ENCODE measurements at places on chromosomes 1 and 21.

DNA sequence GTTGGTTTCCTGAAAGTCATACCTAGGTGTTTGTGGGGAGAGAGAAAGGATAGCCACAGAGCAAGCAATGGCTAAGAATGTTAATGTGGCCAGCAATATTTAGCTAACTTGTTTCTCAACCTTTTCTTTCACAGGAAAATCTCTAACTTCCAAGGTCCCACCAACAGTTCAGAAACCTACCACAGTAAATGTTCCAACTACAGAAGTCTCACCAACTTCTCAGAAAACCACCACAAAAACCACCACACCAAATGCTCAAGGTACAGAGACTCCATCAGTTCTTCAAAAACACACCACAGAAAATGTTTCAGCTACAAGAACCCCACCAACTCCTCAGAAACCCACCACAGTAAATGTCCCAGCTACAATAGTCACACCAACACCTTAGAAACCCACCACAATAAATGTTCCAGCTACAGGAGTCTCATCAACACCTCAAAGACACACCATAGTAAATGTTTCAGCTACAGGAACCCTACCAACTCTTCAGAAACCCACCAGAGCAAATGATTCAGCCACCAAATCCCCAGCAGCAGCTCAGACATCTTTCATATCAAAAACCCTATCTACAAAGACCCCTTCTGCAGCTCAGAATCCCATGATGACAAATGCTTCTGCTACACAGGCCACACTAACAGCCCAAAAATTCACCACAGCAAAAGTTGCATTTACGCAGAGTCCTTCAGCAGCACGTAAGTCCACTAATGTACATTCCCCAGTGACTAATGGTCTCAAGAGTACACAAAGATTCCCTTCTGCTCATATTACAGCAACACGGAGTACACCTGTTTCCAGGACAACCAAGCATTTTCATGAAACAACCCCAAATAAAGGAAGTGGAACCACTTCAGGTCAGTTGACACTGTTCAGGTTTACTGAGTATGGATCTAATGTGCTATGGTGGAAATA lies 15.3 kb downstream of the CD55 start:
- DNase-seq: no peak

DNA sequence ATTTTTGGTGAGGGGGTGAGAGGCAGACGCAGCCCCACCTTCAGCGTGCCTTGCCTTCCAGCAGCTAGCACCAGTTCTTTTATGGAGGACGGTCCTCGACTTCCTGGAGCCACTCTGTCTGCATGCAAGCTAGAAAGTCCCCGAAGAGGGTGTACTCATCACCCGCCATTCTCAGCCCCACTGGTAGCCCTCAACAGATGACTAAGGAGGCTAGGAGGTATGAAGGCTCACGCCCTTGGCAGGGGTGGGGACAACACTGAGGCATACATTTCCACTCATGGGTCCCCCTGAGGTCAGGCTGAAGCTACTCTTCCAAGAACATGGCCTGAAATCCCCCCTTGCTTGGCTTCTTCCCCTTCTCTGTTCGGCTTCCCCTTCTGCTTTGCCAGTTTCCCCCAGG lies 8.9 kb upstream of the PTPRF start:
- DNase-seq: no peak

DNA sequence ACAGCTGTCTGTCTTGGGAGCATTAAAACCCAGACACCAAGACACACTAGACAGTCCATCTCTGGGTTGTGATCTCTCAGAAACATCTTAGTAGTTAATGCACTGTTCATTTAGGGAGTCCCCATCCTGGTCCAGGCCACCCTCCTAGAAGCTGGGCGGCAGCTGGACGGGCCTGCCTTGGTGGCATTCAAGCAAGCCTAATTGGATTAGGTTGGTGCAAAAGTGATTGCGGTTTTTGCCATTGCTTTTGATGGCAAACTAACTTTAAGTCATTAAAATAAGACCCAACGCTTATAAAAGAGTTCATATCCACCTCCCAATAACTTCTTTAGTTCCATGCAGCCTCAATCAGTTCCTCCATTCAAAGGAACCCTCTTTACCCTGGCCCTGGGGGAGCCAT lies 21.7 kb downstream of the ATP5PO start:
- DNase-seq: no peak

DNA sequence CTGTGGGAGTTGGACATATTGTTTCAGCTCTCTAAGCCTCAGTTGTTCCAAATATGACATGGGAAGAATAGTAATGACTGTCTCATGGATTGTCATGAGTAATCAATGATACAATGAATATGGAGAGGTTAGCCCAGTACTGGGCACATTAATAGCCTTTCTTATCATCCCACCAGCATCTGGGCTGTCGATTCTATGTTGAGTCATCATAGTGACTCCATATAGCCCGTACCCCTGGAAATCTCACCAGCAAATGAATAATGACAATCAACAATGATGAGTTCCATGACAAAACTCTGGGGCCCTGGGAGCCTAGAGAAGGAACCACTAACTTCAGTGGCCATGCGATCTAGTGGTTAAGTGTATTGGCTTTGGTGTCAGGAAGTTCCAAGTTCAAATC lies 39.7 kb upstream of the GJB5 start:
- no peak for DNase-seq

- DNase-seq: peak; percentile 24
Observed at GRCh38 chr21:41168391-41169257, 664 bp downstream of the BACE2 start.

DNA sequence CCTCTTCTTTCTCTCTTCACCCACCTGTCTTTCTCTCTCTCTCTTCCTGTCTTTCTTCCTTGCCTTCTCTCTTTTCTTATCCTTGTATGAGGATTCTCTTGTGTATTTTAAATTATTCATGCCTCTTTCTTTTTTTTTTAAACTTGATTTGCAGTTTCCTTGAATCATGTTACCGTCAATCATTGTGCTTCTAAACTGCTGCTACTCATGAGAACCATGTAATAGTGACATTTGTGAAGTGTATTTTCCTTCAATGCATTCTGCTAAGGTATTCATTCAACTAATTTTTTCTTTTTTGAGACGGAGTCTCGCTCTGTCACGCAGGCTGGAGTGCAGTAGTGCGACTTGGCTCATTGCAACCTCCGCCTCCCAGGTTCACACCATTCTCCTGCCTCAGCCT lies 539.1 kb upstream of the BRINP3 start:
- no peak for DNase-seq

DNA sequence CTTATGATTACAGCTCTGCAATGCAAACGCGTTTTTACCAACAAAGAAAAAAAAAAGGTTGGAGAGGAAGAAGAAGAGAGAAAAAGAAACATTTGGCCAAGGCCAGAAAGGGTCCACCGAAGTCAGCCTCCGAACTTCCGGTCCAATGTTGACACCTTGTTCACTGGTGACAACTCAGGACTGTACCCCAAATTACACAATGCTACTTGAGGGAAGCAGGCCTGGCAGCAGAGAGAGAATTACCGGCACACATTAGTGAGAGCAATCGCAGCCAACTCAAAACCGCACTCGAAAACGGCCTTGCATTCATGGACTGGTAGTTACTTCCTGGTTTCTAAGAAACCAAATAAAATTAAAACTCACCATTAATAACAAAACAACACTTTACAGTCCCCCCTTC lies 652.5 kb downstream of the KIF26B start:
- no peak for DNase-seq

DNA sequence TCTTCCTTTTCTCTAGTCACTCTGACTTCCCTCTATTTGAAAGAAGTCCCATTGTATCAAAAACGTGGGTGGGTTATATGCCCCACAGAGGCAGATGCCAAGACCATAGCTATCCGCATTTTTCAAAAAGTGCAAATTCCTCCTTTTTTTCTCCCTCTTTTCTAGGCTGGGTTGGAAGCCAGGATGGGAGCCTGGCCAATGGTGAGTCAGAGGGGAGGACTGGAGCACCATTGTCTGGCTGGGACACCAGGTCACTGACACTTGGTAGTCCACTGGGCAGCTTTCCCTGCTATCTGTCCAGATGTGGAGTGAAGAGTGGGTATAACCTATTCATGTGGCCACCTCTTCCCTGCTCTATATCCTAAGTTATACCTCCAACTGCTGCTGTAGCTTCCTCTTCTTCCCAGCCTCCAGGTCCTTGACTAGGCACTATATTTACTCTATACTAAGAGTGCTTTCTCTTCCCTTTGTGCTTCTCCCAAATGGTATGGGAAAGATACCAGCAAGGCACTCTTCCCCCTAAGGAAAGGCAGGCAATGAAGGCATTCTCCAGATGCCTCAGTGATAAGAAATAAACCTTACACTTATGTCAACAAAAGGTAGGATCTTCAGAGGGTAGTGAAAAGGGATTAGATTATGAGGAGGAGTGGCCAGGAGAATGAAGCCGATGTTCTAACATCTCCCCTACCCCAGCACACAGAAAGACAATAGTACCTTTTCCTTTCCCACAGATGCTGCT lies 12.9 kb downstream of the PI4KB start:
- peak; percentile 78 for DNase-seq

GRCh38 chr1:155277902-155278688 lies 832 bp downstream of the HCN3 start:
- DNase-seq: peak; percentile 35

GRCh38 chr1:94599095-94599813 lies 57.7 kb upstream of the F3 start:
- DNase-seq: peak; percentile 89

GRCh38 chr1:161981126-161981525 lies 42.5 kb downstream of the OLFML2B start:
- DNase-seq: no peak

- peak; percentile 38 for DNase-seq
Observed at GRCh38 chr1:244224487-244225430, 173.7 kb downstream of the ZBTB18 start.

DNA sequence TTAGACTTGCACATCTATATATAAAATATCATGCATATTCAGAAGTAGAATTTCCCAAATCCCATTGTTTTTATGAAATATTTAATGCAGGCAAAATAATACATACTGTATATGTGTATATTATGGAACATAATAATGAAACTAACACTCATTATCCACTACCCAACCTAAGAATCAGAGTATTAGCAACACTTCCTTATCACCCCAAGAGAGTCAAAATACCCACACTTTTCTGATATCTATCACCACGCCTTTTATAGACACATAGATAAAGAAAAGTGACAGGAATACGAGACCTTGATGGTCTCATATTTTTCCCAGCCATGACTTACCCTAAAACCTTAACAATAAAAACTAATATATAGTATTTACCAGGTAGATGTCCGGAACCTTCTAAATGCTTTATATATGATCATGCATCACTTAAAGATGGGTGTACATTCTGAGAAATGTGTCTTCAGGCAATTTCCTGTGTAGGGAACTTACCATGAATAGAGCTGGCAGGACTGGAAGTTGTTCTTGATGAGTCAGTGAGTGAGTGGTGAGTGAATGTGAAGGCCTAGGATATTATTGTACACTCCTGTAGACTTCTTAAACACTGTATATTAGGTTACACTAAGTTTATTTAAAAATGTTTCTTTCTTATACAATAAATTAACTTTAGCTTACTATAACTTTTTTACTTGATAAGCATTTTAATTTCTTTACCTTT lies 45.5 kb downstream of the TNFSF4 start:
- DNase-seq: peak; percentile 28

- no peak for DNase-seq
Observed at GRCh38 chr1:165235155-165235776, 121.2 kb downstream of the LMX1A start.

GRCh38 chr1:211581526-211581925 lies 2.6 kb upstream of the SLC30A1 start:
- DNase-seq: peak; percentile 67

DNA sequence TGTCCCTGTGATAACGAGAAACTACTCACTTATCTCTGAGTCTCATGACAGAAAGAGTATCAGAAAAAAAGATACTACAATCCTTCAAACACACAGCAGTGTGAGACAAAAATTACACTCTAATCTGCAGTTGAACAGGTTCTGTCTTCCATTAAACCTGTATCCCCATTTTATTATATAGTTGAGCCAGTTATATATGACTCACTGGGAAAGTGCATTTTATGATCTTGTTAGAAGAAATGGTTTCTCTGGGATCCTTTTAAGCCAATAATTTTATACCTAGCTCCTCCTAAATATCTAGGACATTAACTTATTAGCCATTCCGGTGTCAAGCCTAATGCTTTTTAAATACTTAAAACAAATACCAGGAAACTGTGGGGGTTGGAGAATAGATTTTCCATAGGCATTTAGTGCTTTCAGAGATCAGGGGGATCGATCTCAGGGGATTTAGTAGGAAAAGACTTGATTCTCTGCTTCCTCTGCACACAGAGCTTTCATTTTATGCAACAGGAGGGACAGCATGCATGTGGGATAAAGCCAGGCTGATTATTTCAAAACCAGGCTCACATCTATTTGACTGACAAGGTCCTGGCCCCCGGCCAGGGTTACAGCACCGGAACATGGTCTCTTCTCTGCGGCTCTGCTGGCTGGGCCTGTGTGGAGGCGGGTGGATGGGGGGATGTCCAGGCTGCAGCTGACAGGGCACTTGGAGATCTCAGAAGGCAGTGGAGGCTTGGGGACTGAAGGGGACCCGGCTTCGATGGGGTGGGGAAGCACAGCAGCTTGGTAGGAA lies 310.6 kb downstream of the DISC1 start:
- no peak for DNase-seq

GRCh38 chr1:205447457-205448341 lies 8.1 kb downstream of the BLACAT1 start:
- DNase-seq: no peak

DNA sequence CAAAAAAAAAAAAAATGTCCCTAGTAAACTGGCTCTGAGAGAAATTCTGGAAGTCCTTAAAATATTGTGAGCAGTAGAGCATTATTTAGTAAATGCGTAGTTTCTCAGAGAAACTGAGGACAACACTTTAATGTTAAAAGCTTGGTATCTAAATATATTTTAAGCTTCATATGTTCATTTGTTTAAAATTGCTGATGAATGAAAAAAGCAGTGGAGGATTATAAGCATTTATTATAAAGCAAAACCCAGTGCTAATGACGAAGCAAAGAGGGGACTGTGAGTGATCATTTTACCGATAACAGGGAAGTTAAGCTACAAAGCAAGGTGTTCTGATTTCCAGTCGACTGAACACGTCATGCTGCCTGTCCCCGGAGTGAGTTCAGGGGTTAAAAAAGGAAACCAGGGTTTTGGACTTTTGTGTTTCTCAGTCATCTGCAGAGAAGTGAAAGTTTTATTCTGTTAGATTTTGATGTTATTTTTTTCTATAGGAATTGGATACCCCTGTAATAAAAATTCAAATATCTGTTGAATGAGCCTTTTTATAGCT lies 64.5 kb upstream of the SCCPDH start:
- no peak for DNase-seq

DNA sequence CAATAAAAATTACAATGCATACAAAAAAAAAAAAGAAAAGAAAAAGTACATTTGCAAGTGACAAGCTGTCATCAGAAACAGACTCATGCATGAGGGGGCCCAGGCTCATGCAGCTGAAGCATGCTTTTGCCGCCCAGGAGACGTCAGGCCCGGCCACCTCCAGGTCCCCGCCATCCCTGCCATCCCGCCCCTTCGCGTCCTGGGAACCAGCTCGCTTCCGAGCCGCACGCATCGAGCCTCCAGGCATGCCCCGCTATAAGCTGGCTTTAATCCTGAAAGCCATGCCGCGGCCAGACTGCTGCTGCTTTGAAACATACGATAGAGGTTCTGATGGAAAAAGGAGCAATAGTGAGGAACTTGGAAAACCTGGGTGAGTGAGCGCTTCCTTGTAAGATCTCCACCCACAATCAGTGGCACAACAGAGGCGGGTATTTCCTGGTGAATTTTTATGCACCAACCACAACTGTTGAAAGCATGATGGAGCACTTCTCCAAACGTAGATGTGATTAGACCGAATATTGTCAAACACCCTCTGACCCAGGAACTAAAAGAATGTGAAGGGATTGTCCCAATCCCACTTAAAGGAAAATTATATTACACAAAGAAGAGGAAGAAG lies 113.7 kb downstream of the FAF1 start:
- no peak for DNase-seq

GRCh38 chr21:39774227-39774626 lies 29.2 kb downstream of the IGSF5 start:
- no peak for DNase-seq

All from fibroblast of villous mesenchyme (primary cell).